Panc1 (cell line): ENCODE measurements at places on chromosomes 6 and 20.

- DNase-seq: no peak
These were observed 106.4 kb upstream of the PDE10A start for GRCh38 chr6:165769401-165769800.

GRCh38 chr20:37878835-37879599 is 23.9 kb upstream of the VSTM2L start:
- no peak for DNase-seq

DNA sequence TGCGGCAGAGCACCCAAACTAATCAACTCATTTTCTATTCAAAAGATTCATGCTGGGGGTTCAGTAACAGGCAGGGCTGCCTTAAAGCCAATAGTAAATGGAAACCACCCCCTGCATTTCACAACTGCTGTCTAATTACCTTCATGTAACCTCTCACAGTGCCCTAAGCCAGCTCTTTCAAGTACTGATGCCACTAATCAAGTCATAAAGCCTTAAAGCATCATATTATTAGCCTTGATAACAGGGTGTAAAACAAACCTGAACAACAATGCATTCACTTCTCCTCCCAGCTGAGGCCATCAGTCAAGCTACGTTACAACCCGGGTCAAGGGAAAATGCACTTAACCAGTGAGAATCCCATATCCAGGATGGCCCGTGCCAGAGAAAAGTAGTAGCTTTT is 33.0 kb downstream of the TRERF1 start:
- DNase-seq: no peak

DNA sequence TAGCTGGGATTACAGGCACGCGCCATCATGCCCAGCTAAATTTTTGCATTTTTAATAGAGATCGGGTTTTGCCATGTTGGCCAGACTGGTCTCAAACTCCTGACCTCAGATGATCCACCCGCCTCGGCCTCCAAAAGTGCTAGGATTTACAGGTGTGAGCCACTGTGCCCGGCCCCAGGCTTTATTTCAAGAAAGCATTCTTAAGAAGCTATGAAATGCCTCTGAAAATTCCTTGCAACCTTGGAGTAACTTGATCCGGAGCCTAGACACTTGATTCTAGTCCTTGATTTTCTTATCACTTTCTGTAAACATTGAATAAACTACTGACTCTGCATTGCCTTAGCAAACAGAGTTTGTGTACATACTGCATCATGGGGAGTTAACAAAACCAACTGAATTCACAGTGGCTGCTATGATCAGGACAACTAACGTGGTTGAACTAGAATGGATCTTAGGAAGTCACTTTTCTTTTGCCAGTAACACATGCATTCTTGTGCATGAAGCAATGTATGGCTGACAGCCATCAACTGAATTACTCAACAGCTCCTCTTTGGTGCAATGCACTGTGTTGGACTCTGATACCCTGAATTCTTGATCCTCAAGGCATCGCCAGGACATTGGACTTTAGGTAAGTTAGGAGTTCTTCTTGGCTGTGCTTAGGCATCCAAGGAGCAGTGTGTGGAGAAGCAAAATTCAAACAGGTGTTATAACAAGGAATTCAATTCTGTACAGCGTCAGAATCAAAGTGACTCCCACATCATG is 102.8 kb upstream of the TMEM170B start:
- DNase-seq: no peak

DNA sequence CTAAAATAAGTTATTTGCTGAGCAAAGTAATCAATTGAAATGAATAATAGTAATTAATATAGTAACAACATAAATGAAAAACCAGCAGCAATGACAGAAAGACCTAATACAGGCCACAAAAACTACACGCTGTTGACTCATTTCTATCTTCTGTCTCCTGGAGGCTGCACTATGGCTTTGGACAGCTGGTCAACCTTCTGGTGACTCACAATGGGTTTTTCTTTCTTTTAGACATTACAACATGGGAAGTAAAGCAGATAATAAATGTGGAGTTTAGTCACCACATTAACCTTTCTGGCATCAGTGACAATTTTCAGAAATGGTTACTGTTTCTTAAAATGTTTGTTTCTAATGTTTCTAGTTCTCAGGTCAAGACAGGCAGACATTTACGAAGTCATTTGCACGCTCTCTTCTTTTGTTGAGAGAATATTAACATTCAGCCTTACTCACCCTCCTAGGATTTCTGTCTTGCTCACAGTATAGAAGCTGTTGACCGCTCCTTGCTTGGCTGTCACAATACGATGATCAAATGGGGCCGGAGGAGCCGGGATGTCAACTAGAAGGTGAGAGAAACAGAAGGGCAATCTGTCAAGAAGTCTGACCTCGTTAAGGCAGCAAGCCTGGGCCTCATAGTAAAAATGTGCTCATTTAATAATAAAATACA is 62.2 kb downstream of the MYLK4 start:
- no peak for DNase-seq

GRCh38 chr20:1427457-1428054 is 34.7 kb upstream of the FKBP1A start:
- DNase-seq: no peak

DNA sequence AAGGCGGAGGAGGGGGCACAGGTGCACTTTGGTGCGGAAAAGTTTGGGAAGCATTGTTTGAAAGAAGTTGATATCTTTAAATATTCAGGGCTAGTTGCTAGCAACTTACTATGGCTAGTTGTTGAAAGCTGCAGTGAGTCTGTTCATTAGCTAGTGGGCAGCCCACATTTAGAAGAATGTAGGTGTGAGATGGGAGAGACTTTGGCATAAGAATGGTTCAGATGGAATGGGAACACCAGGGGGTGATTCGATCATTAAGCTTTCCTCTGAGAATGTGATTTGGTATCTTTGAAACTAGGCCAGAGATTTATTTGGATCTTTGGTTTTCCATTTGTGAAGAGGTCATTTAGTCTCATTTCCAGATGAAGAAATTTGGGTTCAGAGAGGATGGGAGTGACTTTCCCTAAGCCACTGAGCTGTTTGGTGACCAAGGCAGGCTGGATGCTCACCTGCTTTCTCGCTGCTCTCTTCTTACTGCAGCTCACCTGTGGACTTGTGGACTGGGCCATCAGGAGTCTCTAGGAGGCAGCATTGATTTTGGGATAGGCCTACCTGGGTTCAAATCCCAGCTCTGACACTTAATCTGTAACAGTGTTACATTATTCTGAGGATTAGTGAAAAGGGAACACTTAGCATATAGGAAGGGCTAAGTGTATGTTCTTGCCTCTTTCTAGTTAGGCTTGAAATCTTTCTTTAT is 62.9 kb downstream of the CARMIL1 start:
- no peak for DNase-seq
